T-helper 17 cell (primary cell): ENCODE measurements at places on chromosomes 1 and 21. TPM values are rescaled to one million over a fixed set of nuclear protein-coding genes. Genes with fewer than 3 reads are reported as not detected.

RRP1 gene
- 23.2 TPM for total RNA-seq

OLFML2B gene
- total RNA-seq: not detected

NIBAN1 gene
- total RNA-seq: 61.3 TPM

HPCA gene
- total RNA-seq: not detected

IFNLR1 gene
- total RNA-seq: 1.3 TPM

FAM177B gene
- 0.50 TPM for total RNA-seq

DPT gene
- not detected for total RNA-seq

C1orf87 gene
- not detected for total RNA-seq

NUF2 gene
- 1.8 TPM for total RNA-seq

FCER1G gene
- total RNA-seq: 12.3 TPM

ATP6V1G3 gene
- not detected for total RNA-seq
